Karpas-422 (cell line): ENCODE measurements at places on chromosomes 16 and 17.
A peak's percentile ranks its signal among the peaks of the same experiment; 100 is the strongest.

GRCh38 chr17:75096082-75096625, 8.4 kb downstream of the SLC16A5 start:
- no peak for DNase-seq

- DNase-seq: no peak
Observed at GRCh38 chr17:48542698-48543106, 2.2 kb downstream of the HOXB2 start.

GRCh38 chr16:1509307-1510221, 16.4 kb downstream of the TELO2 start:
- no peak for DNase-seq

- DNase-seq: no peak
Observed at GRCh38 chr17:50871898-50872297, 5.7 kb upstream of the TOB1 start.

GRCh38 chr16:75256059-75256571, 4.7 kb upstream of the BCAR1 start:
- no peak for DNase-seq

DNA sequence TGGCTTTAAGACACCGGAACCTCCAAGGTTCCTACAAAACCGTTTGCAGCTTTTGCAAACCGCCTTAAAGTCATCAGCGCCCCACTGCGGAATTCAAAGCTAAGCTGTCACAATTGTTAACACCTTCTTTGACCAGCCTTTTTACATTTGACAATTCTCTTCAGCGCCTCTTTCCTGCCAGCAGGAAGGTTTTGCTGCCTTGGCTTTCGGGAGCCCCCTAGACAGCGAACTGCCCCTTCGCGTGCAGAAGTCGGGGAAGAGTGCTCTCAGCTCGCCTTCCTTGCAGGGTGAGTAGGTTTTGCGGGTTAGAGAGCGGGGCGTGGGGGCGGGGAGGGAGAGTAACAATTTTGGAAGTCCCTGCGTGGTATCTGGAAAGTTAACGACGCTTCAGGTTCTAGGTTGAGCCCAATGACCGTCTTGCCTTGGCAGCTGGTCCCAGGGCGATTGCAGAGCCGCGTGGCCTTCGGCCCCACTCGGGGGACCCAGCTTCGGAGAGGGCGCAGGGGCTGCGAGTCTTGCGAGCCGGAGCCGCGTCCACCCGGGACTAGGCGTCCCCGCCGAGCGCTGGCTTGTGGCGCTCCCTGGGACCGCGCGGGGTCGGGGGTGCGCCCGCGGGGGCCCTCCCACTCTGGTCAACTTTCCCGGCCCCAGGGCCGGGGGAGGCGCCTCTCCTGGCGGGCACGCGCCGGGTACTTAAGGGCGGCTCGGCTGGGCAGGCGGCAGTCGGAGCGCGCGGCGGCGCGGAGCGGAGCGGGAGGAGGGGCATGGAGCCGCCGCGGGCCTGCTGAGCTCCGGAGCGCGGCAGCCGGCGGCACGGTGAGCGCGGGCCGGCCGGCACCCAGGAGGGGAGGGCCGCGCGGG, at the start of gene HAS3:
Gene HAS3, plus strand, starts transcription at position 153 of the 861 bp plus-strand sequence. CDS start 3,743 bp downstream, outside the sequence.
- peak; percentile 60 for DNase-seq

- peak; percentile 73 for DNase-seq
Observed at GRCh38 chr16:68470461-68471150, 22.3 kb upstream of the SMPD3 start.

- no peak for DNase-seq
Observed at GRCh38 chr16:68529608-68529930, 9.5 kb upstream of the ZFP90 start.

- DNase-seq: no peak
Observed at GRCh38 chr17:22410136-22410535, 717.8 kb downstream of the KCNJ18 start.

DNA sequence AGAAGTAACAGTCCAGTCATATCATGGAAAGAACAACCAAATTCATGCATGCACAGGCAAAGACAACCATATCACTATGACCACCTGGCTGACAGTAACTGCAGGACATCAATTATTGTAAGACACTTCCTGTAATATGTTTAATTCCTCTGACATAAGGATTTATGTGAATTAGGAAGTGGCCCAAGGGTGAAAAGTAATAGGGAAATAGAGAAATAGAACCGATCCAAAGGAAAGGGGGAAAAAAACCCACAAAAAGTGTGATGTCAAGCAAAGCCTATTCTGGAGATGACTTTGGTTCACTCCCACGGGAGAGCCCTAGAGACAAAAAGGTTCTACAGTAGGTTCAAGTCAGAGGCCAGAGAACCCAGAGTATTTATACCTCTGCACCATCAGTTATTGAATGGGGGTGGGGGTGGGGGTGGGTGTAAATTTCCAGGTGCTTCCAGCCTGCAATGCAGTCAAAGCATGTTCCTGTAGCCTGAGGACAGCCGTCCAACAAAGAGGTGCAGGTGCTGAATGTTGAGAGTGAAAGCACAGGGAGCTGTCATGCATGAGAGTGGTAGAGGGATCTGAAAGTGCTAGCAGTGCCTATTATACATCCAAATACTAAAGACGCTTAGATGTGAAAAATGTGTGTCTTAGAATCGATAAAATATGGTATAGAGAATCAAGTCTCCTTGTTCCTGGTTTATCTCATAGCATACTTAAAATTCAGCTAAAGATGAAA, 95.6 kb upstream of the HLF start:
- DNase-seq: no peak

DNA sequence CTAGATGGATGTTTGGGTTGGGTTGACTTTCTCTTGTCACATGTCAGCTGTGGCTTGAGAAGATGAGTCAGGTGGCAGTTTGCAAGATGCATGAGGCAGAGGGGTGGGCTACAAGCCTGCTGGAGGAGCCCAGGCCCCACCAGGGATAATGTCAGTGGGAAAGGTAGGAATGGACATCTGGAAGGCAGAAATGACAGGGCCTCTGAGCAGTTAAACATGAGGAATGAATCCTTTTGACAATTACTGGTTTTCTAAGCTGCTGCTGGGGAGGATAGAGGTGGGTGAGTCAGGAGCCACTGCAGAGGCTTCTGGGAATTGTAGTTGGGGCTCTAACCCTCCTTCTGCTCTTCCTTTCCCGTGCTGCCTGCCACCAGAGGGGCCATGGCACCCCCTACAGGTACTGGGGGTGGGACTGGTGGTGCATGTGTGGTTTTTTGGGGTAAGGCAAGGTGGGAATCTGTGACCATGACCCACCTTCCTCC, 15.7 kb downstream of the SLC52A1 start:
- DNase-seq: peak; percentile 81

DNA sequence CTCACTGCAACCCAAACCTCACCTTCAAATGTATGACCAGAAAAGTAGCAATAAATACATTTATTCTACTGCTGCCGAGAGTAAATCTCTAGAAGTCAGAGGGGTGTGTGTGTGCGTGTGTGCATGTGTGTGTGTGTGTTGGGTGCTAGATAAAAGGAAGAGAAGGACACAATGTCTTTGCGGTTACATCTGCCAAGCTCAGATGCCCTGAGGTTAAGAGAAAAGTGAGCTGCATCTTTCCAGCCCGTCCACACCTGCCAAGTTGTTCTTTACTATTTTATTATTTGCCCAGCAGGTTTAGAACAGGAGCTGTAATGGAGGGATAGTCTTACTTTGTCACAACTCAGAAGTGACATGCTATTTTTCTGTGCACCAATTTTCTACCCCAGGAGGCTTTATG, 54.5 kb upstream of the ANKFN1 start:
- DNase-seq: no peak

GRCh38 chr17:28865946-28866752, 11.3 kb downstream of the ERAL1 start:
- DNase-seq: no peak

DNA sequence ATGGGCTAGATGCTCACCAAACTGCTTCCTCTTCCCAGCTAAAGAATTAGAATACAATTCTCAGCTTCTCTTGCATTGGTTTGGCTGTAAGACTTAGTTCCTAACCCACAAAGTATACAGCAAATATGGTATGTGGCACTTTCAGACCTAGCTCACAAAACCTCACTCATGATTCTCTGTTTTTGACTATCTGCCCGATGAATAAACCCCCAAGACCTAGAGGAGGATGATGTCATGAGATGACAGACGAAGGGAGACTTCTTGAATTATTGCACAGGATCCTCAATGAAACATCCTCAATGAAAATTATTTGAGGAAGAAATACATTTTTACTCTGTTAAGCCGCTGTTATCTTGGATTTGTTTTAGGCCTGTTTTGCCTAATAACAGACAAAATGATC, 14.3 kb downstream of the CNOT1 start:
- no peak for DNase-seq

DNA sequence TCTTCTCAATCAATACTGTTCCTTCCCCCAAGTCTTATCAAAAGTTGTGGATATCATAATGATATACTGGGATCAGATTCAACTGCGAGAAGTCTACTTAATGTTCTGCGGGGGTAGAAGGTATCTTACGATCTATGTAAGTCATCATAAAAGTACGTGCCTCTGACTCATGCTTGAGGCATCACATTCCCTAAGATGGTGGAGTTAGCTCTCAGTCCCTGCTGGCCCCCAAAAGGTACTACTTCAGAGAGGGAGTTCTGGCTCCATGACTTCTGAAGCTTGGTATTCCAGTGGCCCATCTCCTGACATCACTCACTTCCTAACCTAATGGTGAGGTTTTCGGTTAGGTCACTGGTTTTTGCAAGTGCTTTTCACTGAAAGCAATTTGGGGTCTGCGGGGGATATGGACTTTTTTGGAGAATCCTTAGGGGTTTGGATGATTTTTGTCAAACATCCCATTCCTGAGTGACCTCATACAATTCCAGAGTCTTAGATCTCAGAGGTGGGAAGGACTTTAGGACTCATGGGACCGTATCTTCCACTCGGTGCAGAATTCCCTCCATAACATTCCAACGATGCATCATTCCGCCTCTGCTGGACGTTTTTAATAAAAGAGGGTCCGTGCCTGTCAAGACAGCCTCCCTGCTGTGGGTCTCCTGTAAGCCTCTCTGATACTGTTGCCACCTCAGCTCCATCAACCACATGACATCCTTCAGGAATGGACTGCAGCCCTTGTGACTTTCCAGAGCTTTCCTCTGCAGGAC, 74.3 kb downstream of the DYNLRB2 start:
- no peak for DNase-seq

DNA sequence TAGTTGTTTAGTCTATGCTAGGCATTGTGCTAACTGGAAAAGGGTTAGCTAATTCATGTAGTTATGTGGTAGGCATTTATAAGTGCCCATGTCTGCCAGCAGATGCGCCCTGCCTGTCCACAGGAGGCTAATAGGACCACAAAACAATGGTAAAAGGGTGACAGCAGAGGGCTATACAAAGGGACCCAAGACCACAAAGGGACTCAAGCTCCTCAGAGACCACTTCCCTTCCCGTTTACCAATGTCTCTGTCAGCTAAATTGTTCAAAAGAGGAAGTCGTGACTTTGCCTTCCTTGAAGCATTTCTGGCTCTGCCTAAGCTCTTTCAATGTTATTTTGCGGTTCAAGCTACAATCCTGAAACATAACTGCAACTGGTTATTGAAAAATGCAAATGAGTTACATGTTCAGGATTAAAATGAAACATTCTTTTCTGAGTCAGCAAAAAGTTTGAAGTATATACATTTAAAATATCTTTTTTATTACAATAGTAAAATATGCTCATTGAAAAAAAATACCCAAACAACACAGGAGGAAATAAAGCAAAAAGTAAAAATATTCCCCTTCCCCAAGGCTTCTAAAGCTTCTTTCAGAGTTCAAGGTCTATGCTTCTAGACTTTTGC, 149.2 kb downstream of the MAF start:
- peak; percentile 52 for DNase-seq

DNA sequence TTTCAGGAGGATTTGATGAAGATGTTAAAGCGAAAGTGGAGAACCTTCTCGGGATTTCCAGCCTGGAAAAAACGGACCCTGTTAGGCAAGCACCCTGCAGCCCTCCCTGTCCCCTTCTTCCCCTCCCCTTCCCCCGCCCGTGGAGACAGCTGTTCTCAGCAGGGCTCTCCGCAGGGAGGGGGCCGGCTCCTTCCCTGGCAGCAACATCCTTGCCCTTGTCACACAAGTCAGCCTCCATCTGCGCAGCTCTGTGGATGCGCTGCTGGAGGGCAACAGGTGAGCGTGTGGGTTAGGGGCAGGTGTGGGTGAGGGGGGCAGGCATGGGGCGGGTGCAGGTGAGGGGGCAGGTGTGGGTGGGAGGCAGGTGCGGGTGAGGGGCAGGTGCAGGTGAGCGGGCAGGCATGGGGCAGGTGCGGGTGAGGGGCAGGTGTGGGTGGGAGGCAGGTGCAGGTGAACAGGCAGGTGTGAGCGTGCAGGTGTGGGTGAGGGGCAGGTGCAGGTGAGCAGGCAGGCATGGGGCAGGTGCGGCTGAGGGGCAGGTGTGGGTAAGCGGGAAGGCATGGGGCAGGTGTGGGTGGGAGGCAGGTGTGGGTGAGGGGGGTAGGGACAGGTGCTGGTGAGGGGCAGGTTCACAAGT, 9.4 kb downstream of the CYBC1 start:
- DNase-seq: peak; percentile 47

- no peak for DNase-seq
Observed at GRCh38 chr17:72900654-72900971, 191.9 kb downstream of the SLC39A11 start.

DNA sequence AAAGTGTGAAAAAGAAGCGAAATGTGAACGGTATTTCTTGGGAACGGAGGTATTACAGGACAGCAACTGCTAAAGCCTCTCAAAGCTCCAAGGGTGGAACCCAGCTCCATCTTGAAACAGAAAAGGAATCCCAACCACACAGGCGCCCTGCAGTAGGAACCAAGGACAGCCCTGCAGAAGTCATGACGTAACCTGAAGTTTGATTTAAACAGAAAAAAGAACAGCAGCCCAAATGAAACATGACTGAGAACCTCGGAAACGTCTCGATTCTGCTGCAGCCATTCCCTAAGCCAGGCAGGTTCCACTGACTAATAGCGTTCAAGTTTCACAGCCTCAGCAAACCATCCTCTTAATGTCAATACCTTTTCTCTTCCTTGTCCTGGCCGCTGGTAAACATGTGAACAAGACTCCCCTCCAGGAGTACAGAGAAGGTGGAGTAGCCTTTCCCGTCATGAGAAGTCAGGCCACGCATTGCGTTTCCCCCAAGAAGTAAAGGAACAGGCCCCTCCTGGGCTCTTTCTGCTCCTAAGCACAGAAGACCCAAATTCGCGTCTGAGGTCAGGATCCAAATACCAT, 20.1 kb downstream of the SIAH1 start:
- no peak for DNase-seq

- DNase-seq: no peak
Observed at GRCh38 chr16:12569061-12569460, 234.6 kb downstream of the CPPED1 start.

DNA sequence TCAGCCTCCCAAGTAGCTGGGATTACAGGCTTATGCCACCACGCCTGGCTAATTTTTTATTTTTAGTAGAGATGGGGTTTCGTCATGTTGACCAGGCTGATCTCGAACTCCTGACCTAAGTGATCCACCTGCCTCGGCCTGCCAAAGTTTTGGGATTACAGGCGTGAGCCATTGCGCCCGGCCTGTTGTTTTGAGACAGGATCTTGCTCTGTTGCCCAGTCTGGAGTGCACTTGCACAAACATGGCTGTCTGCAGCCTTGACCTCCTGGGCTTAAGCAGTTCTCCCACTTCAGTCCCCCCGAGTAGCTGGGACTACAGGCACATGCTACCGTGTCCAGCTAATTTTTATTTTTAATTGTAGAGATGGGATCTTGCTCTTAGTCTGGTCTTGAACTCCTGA, 8.9 kb downstream of the IST1 start:
- no peak for DNase-seq

GRCh38 chr17:48246612-48247011, 139.0 kb downstream of the SNX11 start:
- no peak for DNase-seq
